Ovary (tissue), 10 donors: ENCODE measurements at places on chromosomes 3 and 15.

- DNase-seq, result no peak
Observed at GRCh38 chr15:64050281-64051092, 4.2 kb upstream of the DAPK2 start.

GRCh38 chr3:21803604-21804003 lies 52.6 kb upstream of the ZNF385D start:
- no peak for DNase-seq

- no peak for DNase-seq
Observed at GRCh38 chr3:69484507-69485393, 98.9 kb upstream of the FRMD4B start.

GRCh38 chr15:95277266-95277665 lies 1045.9 kb downstream of the MCTP2 start:
- no peak for DNase-seq

DNA sequence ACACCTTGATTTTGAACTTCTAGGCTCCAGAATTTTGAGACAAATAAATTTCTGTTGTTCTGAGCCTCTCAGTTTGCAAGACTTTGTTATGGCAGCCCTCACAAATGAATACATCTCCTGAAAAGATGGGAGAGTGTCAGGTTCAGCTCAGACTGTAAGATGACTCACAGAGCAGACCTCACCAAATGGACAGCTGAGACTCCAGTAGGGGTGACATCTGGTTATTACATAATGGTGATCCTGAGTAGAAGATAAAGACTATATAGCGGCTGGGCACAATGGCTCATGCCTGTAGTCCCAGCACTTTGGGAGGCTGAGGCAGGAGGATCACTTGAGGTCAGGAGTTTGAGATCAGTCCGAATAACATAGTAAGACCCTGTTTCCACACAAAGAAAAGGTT lies 26.2 kb upstream of the MTMR14 start:
- DNase-seq, result no peak

GRCh38 chr3:127825756-127826155 lies 3.4 kb upstream of the MGLL start:
- no peak for DNase-seq
